ENCODE measurements at places on chromosomes 2 and 18. TPM values are rescaled to one million over a fixed set of nuclear protein-coding genes. Genes with fewer than 3 reads are reported as not detected.

Gene WNT10A
- total RNA-seq: under 0.01 TPM

Gene PTPRM
- 104 TPM for total RNA-seq

Gene EHBP1
- total RNA-seq: 33.0 TPM

Gene TNFAIP6
- total RNA-seq: not detected
